ENCODE measurements at places on chromosomes 2 and 18. TPM values are rescaled to one million over a fixed set of nuclear protein-coding genes. Genes with fewer than 3 reads are reported as not detected.

Gene PTPRN
- total RNA-seq: 2.6 TPM

Gene SKOR2
- total RNA-seq: not detected

Gene ZAP70
- total RNA-seq: 439 TPM

Gene DLX1
- not detected for total RNA-seq

Gene ELOA2
- not detected for total RNA-seq

Gene IL18R1
- total RNA-seq: 31.7 TPM

Gene ERBB4
- not detected for total RNA-seq

Gene COBLL1
- not detected for total RNA-seq

Gene ATP6V1B1
- not detected for total RNA-seq

Gene RMDN2
- total RNA-seq: 3.4 TPM

Gene TRIM54
- total RNA-seq: not detected

Gene IMPA2
- 4.3 TPM for total RNA-seq

GRCh38 chr2:216159646-216160045, 50.5 kb downstream of the XRCC5 start:
- DNase-seq: no peak

GRCh38 chr18:76757335-76757734, 65.0 kb upstream of the ZNF236 start:
- DNase-seq: no peak

DNA sequence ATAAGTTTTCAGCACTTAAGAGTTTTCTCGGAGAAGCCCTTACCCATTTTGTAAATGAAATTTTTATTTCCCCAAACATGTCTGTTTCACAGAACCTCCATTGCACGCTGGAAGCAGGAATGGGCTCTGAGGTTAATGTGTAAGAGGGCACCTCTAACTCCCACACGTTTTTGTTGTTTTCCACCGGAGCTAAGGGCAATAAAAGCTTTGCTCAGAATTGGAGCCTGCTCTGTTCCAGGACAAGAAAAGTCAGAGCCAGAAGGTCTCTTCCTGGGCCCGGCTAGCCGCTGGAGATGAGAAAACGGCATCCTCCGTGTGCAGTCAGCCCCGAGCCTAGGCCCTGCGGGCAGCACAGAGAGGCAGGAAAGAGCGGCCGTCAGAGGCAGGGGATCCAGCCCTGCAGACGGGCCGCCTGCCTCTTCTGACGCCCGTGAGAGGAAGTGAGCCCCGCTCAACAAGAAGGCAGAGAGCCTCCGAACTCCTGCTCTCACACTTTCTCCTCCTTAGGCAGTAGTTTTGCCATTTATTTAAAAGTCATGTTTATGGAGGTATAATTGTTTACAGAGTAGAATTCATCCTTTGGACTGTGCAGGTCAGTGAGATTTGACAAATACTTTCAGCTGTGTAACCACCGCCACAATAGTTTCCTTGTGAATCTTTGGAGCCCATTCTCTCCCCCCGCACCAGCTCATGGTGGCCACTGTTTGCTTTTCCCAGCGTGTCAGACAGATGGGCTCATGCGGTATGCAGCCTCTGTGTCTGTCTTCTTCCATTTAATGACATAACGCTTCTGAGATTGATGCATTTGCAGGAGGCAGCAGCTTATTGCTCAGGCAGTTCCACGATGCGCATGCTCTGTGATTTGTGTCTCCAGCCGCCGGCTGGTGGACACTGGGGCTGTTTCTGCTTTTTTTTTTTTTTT, 117.3 kb downstream of the GALR1 start:
- DNase-seq: no peak

DNA sequence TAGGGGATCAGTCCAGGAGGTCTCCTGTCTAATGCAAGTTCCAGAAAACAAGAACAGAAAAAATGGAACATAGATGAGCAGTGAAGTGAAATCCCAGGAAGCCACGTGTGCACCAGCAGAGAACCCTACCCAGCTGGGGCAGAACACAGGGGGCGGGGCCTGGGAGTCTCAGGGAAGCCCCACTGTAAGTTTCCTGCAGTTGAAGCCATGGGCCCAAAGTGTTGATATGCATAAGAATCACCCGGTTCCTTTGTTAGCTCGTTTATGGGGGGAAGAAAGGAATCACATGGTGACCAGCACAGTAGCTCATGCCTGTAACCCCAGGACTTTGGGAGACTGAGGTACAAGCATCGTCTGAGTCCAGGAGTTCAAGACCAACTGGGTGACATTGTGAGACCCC, 131.3 kb downstream of the INO80D start:
- DNase-seq: no peak

DNA sequence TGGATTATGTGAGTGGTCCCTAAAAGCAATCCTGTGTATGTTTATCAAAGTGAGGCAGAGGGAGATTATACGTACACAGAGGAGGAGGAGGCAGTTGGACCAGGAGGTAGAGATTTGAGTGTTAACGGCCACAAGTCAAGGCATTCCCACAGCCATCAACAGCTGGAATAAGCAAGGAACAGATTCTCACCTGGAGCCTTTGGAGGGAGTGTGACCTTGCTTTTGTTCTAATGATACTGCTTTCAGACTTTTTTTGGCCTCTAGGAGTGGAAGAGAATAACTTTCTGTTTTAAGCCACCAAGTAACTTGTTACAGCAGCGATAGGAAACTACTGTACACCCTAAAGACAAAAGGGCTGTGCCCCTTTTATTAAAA, 18.1 kb downstream of the LCLAT1 start:
- DNase-seq: no peak

- DNase-seq: no peak
These were observed 1067.4 kb downstream of the LRP1B start for GRCh38 chr2:141063406-141063805.

DNA sequence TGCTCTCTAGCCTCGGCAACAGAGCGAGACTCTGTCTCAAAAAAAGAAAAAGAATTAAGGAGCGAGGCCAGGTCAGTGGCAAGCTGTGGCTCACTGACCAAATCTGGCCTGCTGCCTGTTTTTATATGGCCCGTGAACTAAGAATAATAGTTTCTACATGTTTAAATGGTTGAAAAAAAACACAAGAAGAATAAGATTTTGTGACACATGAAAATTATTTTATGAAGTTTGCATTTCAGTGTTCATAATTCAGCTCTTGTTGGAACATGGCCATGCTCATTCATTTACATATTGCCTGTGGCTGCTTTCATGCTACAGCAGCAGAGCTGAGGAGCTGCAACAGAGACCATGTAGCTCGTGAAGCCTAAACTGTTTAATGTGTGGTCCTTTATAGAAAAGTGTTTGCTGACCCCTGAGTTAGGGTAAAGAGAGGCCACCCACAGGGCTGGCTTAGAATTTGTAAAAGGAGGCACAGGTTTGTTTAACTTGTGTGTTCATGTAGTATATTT, 59.5 kb downstream of the MFSD6 start:
- no peak for DNase-seq

DNA sequence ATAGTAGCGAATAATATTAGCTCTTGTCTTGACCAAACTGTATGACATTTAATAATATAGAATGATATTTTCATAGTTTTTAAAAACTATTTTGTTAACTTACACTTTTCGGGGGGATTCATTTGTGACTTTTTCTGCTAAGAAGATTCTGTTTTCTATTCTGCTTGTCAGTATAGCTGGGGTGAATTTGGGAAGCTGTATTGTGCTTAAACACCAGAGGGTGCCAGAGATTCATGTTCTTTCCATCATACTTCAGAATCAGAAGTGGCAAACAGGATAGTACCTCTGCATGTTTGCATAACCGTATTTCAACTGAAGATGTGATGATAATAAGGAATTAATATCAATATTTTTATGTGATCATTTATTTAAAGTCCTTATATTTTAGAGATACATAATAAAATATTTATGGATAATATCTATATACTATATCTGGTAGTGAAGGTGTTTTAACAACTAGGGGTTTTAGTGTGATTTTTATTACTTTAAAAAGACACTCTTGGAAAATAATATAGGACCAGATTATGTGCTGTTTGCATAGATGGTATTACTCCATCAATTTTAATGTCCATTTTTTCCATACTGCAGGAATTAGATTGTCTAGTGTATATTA, 81.0 kb downstream of the TAF4B start:
- no peak for DNase-seq

DNA sequence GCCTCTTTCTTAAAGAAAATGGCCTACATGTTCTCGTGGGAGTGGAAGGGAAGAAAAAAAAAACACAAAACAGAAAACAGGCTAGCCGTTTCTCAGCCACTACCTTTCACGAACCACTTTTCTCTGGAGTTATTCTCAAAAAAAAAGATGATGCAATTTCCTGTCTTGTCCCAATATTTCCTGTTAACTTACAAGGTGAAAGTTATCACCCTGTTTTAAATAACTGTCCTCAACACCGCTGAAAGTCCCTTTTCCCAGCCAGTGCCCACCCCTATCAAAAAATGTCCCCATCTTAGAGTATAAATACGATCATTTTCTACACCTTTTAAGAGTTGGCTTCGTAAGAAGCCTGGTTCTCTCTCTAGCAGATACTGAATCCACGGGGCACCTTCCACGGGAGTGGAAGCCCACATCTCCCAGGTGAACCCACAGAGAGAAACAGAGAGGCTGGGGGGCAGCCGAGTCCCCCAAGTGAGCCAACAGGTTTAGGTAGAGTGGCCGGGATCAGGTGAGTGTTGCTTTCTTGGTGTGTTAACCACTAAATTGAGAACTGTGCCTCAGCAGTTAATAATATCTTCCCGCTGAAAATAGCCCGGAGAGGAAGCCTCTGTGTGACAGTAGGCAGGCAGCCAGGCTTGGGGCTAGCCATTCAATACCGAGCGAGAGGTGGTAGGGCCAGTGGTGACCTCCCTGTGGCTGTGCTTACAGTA, 15.9 kb downstream of the SMAD7 start:
- no peak for DNase-seq

DNA sequence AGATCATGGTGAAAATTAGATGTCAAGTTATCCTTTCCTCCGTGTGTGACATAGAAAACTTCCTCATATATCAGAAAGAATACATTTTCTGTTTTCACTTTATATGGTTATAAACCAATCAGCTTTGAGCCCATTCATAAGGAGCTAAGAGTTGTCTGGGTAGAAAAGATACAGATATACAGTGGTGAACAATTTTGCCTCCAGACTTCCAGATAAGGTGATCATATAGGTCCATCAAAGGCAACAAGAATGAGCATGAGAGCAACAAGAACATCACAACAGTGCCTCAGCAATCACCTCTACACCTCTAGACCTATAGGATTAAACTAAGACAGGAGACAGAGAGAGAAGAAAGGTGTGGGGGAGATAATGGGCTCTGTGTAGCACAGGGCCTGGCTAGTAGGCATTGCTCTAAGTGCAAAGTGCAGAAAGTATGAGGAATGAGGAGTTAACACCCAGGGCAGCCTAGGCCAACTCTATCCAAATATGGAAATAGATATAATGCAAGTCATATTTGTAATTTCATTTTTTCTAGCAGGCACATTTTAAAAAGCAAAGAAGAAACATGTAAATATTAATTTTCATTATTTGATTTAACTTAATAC, 8.3 kb downstream of the TNP1 start:
- DNase-seq: no peak

- no peak for DNase-seq
These were observed 152.9 kb downstream of the SMAD7 start for GRCh38 chr18:48797841-48798255.

GRCh38 chr18:32349728-32350395, 120.8 kb downstream of the GAREM1 start:
- no peak for DNase-seq

GRCh38 chr18:60809937-60810336, 437.4 kb upstream of the MC4R start:
- no peak for DNase-seq

- no peak for DNase-seq
These were observed 2.2 kb downstream of the RBM45 start for GRCh38 chr2:178114462-178114861.

GRCh38 chr2:205566606-205567168, 115.6 kb upstream of the NRP2 start:
- DNase-seq: no peak

DNA sequence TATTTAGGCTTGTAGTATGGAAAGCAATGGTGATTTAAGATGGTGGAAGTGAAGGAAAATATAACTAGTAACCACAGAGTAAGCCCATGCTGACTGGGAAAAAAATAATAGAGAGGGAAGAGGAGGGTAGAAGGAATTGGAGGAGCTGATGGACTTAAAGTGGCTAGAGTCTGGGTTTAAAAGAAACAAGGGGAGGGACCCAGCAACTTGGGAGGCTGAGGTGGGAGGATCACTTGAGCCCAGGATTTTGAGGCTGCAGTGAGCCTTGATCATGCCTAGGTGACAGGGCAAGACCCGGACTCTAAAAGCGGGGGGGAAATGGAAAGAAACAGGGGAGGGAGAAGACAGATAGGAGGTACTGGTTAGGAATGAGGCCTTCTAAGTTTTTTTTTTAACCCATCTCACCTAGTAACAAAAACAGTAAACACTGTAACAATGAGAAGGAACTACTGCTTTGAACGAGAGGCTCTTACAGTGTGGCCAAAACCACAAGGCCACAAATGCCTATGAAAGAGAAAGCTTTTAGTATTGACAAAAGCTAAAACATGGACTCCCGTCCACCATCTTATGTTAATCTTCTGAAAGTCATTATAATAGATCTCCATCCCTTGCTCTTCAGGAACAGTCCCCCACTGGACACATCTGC, 26.6 kb downstream of the METTL8 start:
- DNase-seq: no peak

DNA sequence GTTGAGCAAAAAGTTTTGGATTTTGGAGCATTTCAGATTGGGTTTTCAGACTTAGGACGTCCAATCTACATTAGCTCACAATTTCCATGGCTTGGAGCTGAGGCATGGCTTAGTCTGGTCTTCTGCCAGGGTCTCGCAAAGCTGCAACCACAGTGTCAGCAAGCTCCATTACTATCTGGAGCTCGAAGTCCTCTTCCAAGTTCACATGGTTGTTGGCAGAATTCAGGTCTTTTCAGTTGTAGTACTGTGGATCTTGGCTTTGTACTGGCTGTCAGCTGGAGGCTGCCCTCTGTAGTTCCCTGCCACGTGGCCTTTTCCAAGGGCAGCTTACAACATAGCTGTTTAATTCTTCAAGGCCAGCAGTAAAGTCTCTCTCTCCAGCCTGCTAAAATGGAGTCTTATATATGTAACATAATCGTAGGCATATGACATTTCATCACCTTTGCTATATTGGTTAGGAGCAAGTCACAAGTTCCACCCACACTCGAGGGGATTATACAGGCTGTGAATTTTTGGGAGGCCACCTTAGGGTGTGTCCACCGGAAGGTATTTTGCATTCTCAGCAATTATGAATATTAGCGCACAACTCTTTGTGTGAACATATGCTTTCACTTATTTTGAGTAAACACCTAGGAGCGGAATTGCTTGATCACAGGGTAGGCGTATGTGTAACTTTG, 41.5 kb upstream of the EPC2 start:
- no peak for DNase-seq

DNA sequence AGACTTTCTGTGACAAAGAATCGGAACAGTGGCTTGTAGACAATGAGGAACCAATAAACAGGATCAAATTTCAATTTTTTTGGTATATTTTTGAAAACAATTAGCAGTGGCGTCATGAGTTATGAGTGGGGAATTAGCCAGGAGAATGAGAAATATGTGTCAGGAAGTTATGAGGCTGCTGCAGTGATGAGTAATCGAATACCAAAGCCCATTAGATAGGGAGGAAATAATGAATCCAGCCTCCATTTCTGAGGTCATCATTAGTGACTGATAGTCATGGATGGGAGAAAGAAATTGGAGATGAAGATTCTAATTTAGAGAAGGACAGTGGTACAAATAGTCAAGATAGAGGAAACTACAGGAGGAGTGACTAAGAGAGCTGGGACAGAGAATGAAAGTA, 673.1 kb upstream of the VRK2 start:
- DNase-seq: no peak
